ENCODE measurements at places on chromosomes 4 and X.

DNA sequence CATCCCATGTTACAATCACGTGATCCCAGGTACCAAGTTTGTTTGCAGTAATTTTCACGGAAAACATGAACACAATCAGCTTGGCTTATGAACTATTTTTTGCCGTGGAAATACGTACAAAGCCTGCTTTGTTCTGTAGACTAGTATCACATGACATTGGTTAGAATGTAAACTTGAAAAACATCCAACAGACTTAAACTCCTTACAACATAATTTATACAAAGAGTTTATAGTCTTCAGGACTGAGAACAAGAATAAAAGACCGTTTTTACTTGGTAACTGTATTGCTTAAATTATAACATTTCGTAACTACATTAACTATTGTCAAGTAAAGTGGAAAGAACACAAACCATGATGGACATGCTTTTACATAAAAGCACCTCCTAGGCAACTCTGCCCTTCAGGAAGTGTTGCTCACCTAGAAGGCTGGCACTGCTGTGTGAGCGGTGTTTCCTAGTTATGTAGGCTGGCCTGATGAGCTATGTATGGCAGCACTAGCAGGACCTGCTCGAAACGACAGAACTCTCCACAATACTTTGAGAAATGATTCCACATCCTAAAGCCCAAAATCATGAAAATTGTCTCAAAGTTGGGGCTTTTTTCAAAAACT, 41.8 kb upstream of the WDR1 start:
- no peak for DNase-seq

DNA sequence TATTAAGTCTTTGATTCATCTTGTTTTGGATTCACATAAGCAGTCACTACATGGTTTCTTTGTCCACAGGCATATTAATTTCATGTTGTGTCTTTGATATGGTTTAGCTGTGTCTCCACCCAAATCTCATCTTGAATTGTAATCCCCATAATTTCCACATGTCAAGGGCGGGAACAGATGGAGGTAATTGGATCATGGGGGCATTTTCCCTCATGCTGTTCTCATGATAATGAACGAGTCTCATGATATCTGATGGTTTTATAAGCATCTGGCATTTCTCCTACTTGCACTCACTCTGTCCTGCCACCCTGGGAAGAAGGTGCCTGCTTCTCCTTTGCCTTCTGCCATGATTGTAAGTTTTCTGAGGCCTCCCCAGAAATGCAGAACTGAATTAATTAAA, 1811.2 kb upstream of the PCDH10 start:
- no peak for DNase-seq

DNA sequence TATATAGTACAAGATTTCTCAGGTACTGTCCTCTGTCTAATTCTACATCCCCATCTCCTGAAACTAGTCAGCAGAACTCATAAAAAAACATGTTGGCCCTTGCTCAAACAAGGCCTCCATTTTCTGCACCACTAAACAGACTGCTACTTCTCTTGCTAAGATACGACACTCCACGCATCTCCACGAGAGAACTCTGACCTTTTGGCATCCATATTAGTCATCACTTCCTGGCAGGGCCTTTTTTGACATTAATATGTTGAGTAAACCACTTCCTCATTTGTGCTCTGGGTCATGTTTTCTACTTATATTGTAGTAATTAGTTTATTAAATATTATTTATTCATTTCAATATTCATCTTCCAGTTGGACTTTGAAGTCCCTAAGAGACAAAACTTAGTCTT, 65.6 kb downstream of the DCAF8L1 start:
- no peak for DNase-seq

DNA sequence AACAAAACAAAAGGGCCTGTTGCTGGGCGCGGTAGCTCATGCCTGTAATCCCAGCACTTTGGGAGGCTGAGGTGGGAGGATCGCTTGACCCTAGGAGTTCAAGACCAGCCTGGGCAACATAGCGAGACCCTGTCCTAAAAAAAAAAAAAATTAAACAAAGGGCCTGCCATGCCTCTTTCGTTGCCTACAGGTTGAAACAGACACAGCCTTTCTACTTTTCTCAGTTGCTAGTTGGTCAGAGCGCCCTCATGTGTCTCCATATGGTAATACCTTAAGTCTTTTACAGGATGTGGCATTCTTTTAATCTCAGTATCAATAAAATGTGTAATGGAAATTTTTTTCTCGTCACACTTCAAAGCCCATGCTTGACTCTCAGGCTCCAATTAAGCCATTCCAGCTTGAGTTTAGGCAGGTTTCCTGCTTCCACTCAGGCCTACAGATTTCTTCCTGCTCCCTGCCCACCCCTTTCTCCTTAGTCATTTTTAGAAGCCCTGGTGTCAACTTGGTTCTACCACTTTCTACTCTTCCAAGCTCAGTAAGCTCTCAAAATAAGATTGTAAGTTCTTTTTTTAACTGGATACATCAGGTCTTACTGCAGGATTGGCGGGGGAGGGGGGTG, 4.6 kb upstream of the SOWAHD start:
- no peak for DNase-seq

DNA sequence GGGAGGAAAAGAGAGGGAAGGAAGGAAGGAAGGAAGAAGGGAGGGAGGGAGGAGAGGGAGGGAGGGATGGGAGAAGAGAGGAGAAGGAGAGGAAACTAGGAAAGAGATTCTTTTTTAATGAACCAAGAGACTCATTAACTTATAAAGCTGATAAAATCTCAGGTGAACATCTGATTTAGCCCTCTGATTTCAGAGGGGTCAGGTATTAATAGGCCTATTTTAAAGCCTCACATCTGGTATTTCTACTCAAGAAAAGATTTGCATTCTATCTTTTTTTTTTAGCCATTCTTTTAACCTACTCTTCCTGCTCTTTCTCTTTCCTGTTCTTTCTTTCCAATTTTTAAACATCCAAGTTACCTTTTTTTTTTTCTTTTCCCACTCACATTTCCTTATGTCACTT, 103.3 kb upstream of the CPEB2 start:
- DNase-seq: no peak

GRCh38 chr4:182806259-182807252, 110.6 kb downstream of the DCTD start:
- no peak for DNase-seq

GRCh38 chr4:38509551-38509950, 154.4 kb upstream of the KLF3 start:
- no peak for DNase-seq

GRCh38 chrX:45815441-45815840, 614.8 kb upstream of the DIPK2B start:
- DNase-seq: no peak

DNA sequence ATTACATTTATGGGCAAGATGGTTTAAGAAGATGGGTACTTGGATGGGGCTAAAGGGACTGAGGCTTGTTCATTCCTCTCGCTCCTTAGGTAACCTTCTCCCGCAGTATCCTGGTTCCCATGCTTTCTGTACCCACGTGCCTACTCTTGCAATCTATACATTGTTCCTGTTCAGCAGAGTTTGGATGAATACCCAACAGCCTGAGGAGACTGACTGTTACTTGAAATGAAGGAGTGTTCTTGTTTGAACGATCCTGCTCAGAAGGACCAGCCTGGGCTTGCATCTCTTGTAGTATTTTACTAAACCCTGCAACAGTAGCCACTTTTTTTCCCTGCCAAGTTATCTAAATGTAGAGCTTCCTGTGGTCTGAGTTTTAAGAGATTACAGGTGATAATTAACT, 33.7 kb upstream of the ADH6 start:
- DNase-seq: no peak

DNA sequence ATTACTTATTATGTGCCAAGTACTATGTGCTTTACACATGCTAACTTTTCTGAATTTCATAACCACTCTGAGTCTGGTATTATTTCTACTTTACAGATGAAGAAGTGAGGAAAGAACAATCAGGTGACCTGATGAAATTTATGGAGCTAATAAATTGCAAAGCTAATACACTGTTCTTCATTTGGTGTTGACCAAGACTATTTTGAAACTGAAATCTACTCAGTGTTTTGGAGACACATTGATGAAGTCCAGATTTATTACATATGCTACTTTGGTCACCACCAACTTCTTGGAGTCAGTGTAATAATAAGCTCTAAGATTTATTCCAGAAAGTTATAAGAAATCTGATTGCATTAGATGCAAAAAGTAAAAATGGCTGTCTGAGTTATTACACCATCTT, 637.9 kb downstream of the FAT4 start:
- DNase-seq: no peak

- no peak for DNase-seq
Measured at GRCh38 chr4:183118585-183118984, 19.5 kb downstream of the WWC2 start.

DNA sequence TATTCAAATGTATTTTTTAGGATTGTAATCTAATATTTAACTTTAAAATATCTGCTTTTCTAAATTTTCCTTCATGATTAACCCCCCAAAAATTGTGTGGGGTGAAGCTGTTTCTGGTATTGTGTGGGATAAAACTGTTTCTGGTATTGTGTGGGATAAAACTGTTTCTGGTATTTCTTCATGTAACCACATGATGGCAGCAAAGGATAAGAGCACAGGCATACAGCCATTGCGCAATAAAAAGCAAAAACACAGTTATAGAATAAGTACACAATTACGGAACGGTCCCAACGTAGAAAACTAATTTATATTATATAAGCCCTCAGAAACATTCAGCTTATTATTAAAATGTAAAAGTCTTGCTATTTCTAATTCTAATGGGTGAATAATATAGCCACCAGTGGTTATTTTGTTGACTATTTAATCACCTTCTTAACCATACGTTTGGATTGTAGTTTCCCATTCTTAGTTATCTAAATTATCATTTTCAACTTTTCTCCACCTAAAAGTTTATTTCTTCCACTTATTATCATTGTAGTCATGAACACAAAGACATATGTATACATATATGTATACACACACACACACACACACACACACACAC, 333.9 kb upstream of the FSTL5 start:
- peak; percentile 61 for DNase-seq

DNA sequence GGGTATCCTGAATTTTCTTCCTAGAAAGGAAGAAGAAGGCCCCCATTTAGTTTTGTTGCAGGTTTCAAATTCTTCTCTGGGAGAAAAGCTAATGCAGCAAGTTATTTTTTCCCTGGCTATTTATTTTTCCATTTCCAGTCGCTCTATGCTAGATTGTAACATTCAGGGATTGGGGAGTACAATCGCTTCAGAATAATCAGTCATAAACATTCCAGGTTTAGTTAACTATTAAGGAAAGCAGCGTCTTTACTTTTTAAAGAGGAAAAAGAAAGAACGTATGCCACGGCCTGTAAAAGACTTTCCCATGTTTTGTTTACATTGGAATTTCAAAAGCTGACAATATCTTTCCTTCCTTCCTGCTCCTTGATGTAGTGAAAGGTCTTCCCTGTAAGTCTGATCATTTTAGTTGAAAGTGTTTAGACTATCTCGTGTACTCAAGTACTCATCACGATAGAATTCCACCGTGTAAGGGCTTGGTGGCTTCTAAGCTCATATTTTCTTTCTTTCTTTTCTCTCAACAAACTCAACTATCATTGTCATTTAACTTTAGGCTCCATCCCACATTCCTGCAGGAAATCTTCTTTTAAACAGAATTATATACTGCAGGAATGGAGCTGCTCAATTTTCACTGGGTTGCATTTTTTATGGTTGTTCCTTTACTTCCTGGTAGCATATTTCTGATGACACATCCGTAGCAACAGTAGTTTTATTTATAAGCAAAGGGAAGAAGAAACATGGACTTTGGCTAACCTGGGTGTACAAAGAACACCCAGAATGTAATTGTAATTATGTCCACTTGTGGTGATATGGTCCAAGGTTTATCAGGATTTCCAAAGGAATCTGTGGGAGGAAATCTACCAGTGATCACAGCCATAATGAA, 213.1 kb upstream of the FAT1 start:
- DNase-seq: no peak

DNA sequence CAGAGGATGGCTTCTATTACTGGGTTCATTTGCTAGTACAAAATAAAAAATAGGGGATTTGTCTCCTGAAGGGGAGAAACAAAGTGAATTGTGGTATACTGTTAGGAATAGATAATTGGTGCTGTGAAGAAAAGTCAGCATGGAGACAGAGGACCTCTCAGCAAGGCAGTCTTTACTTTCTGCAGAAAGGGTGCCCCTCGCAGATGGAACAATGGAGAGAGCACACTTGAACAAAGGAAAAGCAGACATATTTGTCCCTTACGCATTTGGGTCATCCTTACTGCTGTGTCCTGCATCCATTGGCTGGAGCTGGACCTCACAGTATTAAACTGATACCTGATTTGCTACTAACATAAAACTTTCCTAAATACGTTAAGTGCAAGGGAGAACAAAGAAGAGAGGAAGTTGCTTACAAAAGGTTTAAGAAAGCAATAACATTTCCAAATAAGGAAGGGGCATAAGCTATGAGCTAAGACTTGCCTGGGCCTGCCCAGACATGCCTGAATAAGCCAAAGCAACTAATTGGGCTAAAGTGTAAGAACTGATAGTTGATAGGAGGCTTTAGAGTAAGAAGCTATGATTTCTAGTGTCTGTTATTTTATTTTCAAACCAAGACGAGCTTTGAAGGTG, 83.8 kb downstream of the CCKAR start:
- DNase-seq: no peak

- no peak for DNase-seq
Measured at GRCh38 chr4:1748465-1748995, 27.2 kb downstream of the TACC3 start.

DNA sequence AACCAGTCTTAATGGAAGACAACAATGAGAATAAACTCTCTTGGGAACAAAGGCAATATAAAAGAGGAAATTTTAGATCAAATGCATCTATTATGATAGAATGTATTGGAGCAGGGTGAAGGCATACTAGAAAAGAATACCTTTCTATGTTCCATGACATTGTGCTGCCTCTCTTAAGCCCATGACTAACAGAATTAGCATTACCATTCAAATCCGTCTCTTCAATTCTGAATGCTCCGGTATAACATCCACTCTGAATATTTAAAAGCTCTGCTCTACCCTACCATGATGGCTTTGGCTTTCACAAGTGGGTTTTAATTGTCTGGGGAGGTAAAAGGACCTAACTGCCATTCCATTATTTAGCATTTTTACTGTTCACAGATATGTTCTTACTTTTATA, 1878.4 kb downstream of the ARAP2 start:
- DNase-seq: no peak

DNA sequence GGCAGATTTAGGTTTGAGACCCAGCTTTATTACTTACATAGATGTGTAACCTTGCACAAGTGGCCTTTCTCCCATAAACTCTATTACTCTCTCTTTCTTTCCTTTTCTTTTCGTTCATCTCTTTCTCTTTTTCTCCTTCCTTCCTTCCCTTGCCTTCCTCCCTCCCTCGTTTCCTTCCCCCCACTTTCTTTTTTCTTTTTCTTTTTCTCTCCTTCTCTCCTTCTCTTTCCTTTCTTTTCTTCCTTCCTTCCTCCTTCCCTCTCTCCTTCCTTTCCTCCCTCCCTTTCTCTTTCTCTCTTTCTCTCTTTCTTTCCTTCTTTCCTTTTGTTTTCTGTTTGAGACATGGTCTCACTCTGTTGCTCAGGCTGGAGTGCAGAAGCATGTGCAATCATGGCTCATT, 526.4 kb upstream of the CXorf51A start:
- no peak for DNase-seq

- DNase-seq: no peak
Measured at GRCh38 chr4:76072760-76073159, 1.7 kb upstream of the ART3 start.

- DNase-seq: no peak
Measured at GRCh38 chr4:113684534-113685091, 76.9 kb downstream of the CAMK2D start.

GRCh38 chr4:109079201-109079600, 223.3 kb downstream of the COL25A1 start:
- no peak for DNase-seq
